NCI-H2171 (cell line): ENCODE measurements at places on chromosomes 1 and 21.

DNA sequence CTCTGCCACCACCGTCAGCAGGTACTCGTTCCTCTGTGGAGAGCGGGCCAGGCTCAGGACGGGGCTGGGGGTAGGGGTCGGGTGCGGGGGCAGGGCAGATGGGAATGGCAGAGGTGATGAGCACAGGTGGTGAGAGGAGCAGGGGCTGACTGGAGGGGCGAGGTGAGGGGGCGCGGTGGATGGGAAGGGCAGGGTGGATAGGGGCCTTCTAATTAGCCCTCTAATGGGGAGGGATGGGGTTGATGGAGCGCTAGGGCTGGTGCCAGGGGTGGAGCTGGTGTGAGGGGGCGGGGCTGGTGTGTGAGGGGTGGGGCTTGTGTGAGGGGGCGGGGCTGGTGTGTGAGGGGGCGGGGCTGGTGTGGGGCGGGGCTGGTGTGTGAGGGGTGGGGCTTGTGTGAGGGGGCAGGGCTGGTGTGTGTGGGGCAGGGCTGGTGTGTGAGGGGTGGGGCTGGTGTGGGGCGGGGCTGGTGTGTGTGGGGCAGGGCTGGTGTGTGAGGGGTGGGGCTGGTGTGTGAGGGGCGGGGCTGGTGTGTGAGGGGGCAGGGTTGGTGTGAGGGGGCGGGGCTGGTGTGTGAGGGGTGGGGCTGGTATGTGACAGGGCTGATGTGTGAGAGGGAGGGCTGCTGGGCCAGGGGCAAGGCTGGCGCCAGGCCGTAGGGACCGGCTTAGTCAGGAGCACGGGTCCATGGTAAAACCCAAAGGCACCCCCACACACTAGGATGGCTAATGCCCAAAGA lies 5.9 kb downstream of the KRTAP10-1 start:
- no peak for DNase-seq

DNA sequence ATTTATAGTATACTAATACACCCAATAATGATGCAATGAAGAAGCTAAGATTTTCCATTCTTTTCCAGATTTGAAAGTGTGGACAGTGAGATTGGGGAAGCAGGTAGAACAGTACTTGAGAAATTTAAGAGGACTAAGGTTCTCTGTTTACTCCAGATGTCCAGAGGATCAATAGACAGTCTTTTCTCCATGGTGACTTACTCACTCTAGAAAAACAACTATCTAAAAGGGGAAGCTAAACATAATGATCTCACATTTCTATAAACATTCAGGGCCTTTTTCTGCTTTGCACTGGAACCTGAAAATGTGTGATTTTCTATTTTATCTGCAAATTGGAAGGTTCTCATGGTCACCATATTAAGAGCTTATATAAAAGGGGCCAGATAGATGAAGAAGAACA lies 93.9 kb upstream of the ZBTB18 start:
- no peak for DNase-seq

DNA sequence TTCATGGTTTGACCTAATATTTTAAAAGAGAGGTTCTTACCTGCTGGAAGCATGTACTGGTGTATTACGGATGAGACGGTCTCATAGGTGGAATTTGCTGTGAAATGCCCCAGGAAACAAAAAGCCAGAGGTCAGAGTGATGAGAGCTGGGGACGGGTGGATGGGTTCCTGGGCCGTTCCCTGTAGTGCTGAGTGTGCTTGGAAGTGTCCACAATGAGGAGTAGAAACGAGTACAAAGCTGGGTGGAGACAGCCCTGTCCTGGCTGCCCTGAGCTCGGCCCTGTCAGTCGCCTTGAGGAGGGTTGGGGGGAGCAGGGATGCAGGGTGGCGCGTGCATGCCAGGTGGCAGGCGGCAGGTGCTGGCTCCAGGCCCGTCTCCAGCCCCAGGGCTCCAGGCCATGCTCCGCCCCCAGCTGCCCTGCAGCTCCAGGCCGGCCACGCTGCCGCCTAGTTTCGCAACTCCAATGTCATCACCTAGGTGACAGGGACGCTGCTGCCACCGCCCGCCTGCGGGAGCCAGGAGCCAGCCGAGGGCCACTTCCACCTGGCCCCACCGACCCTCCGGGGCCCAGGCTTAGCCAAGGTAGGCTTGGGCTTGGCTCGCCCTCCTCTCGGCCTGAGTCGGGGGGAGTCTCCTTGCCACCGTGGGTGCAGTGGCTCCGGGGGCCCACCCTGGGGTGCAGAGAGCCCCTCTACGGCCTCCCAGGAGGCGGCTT lies 16.4 kb downstream of the TP73 start:
- no peak for DNase-seq

DNA sequence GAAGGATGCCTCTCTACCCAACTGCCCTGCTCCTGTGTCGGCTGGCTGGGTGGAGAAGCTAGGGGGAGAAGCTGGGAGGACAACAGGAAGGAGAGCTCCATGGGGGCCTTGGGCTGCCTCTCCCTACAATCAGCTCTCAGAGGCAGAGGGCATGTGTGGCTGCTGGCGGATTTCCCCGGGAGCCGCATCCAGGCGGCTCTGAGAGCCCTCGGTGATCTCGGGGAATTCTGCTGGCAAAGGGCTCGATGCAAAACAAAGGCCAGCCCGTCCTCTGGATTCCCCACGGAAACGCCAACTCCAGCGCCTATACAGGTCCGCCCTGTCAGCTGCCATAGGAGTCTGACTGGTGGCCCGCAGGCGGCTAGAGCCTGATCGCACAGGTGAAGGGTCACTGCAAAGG lies 26.4 kb upstream of the EVA1B start:
- DNase-seq = no peak

DNA sequence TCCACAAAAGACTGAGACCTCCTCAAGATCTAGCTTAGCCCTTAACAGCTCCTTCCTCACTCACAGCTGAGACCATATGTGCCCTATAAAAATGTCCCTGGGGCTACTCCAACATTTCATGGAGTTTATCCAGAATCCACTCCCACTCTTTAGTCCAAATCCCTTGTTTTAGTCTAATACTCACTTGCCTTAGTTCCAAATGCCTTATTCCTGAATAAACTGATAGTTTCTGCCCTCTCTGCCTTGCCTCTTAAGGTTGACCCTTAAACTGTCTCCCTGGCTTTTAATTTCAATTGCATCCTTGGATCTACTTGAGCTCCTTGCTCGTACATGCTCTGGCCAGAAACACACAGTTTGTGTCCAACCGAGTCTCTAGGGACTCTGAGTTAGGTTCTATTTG lies 47.3 kb upstream of the LYPLAL1 start:
- no peak for DNase-seq

- DNase-seq = no peak
Measured at GRCh38 chr1:20753589-20753988, 21.1 kb upstream of the SH2D5 start.

GRCh38 chr1:90723590-90724108 lies 6.5 kb upstream of the BARHL2 start:
- DNase-seq = no peak

DNA sequence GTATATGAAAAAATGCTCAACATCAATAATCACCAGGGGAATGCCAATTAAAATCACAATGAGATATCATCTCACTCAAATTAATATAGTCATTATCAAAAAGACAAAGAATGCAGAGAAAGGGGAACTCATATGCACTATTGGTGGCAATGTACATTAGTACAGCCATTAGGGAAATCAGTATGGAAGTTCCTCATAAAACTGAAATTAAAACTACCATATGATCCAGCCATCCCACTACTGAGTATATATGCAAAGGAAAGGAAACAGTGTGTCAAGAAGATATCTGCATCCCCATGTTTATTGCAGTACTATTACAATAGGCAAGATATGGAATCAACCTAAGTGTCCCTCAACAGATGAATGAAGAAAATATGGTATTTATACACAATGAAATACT lies 32.1 kb upstream of the TEKT2 start:
- no peak for DNase-seq

- DNase-seq = peak; percentile 17
Measured at GRCh38 chr1:193520472-193520871, 334.1 kb upstream of the B3GALT2 start.

- peak; percentile 42 for DNase-seq
Measured at GRCh38 chr1:174743654-174744561, 255.8 kb upstream of the CACYBP start.

- DNase-seq = no peak
Measured at GRCh38 chr1:150477320-150477719, 9.9 kb upstream of the TARS2 start.

- no peak for DNase-seq
Measured at GRCh38 chr1:236757640-236758039, 37.5 kb upstream of the MTR start.

- no peak for DNase-seq
Measured at GRCh38 chr1:64200064-64200463, 3.4 kb upstream of the UBE2U start.

GRCh38 chr1:192256674-192257334 lies 60.0 kb upstream of the RGS21 start:
- no peak for DNase-seq

DNA sequence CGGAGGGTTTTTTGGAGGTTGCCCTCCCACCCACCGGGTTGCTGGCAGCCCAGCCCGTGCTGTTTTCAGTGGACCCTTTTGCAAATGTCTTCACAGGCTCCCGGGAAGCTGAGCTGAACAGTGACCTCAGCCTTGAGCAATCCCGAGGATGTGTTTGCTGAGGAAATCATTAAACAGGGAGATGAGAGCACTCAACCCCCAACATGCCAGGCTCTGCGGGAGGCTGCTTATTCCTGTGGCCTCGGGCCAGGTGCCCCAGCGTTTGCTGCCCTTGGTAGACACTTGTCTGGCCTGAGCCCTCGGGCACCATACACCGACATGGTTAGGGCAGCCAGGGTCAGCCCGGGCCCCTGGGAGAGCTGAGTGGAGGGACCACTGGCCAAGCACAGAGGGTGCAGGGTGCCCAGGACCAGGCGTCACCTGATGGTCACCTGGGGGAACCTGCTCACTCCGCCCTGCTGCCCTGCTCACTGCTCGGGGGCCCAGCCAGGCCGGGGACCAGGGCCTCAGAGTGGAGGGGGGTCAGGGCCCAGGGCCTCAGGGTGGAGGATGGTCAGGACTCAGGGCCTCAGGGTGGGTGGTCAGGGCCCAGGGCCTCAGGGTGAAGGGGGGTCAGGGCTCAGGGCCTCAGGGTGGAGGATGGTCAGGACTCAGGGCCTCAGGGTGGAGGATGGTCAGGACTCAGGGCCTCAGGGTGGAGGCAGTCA lies 42.5 kb upstream of the POFUT2 start:
- no peak for DNase-seq

GRCh38 chr1:209248649-209249279 lies 334.8 kb upstream of the CAMK1G start:
- DNase-seq = peak; percentile 35

DNA sequence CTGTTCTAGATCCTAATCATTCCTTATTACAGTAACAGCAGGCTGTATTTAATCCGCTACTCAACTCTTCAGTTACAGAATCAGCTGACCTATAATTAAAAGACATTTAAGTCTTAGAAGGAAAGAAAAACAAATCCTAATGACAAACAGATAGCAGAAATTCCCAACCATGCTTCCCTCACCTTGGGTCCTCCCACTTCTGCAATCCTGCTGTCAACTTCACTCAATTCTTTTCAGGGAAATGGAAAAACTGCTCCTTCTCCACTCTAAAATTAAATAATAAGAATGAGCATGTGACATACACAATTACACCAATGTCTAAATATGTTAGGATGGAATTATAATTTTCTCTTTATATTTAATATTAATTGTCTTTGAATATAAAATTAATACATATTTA lies 182.6 kb upstream of the LYPLAL1 start:
- no peak for DNase-seq

GRCh38 chr1:236507022-236507700 lies 16.6 kb upstream of the LGALS8 start:
- no peak for DNase-seq

- DNase-seq = no peak
Measured at GRCh38 chr1:228648647-228649383, 86.5 kb upstream of the RHOU start.

- no peak for DNase-seq
Measured at GRCh38 chr1:76901158-76901767, 34.0 kb downstream of the ST6GALNAC5 start.

DNA sequence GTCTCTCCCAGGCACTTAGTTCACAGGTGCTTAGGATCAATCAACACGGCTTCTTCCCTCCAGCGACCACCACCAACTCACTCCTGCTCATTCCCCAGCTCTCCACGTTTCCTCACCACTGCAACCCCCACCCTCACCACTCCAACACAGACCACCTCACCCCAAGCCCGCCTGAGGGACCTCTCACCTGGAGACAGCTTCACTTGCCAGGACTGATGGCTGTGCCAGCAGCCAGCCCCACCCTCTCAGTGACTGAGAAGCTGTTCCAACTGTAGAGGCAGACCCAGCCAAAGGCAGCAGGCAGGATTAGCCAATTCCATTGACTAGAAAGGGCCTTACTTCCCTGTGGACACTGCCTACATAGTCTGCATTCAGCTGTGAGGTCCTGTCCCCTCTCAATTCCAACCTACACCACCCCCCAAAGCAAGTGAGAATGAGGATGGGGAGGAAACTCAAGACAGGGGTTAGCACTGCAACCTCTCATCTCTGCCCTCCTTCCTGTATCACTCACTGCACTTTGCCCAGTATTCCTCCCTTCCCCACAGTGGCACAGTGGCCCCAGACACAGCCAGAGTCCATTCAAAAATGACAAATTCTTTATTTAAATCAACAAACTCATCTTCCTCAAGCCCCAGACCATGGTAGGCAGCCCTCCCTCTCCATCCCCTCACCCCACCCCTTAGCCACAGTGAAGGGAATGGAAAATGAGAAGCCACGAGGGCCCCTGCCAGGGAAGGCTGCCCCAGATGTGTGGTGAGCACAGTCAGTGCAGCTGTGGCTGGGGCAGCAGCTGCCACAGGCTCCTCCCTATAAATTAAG lies 7.6 kb downstream of the TAGLN2 start:
- DNase-seq = no peak

- no peak for DNase-seq
Measured at GRCh38 chr1:154822233-154822632, 47.8 kb downstream of the KCNN3 start.

GRCh38 chr1:210558302-210558701 lies 229.6 kb downstream of the HHAT start:
- DNase-seq = peak; percentile 38

DNA sequence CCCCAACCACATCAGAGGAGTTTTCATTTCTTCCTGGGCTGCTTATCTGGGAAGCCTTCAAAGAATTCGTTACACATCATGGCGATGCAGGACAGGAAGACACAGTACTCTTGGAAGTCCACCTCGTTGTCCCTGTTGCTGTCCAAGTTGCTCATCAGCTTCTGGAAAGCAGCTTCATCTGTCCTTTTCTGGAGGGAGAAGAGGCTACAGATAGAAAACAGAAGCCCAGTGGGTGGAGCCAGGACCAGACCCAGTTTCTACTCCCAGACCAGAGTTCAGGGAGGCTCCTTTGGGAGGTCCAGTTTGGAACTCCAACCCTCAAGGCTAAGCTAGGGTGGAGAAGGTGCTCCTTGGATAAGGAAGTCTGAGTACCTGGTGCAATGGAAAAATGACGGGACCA lies 1.9 kb downstream of the S100A4 start:
- DNase-seq = no peak

- DNase-seq = no peak
Measured at GRCh38 chr1:147478521-147478920, 62.8 kb upstream of the BCL9 start.

GRCh38 chr1:117846674-117847425 lies 82.6 kb downstream of the GDAP2 start:
- no peak for DNase-seq

- DNase-seq = no peak
Measured at GRCh38 chr1:229664133-229664689, 38.2 kb downstream of the URB2 start.

GRCh38 chr1:46065405-46065804 lies 67.0 kb downstream of the PIK3R3 start:
- no peak for DNase-seq
